ENCODE measurements at places on chromosomes 7 and 10.

DNA sequence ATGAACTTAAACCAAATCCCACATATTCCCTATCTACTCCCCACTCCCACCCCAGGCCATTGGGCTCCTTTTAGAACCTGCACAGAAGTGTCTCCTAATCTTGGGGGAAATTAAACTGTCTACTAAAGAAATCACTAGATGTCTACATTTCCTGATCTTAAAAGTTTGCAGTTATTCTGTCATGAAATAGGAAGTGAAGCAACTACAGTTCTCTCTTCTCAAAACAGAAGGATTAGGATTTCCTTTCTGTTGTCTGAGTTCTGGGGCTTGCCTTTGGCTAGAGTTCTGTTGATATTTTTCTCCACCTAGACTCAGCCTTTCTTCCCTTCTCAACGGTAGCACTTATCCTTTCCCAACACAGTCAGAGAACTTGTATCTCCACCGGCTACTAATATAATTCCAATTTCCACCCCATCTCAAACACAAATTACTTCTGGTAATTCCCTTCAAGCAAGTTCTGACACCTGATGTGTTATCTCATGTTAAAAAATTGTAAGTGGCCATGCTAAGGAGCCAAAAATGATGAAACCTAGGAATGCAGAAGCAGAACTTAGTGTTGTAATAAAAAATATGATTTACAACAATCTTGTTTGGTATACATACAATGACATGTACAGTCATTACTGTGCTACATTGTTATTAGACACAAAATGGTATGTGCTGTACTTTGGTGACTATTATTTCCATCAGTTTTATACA lies 12.1 kb downstream of the OR9A4 start:
- no peak for DNase-seq

DNA sequence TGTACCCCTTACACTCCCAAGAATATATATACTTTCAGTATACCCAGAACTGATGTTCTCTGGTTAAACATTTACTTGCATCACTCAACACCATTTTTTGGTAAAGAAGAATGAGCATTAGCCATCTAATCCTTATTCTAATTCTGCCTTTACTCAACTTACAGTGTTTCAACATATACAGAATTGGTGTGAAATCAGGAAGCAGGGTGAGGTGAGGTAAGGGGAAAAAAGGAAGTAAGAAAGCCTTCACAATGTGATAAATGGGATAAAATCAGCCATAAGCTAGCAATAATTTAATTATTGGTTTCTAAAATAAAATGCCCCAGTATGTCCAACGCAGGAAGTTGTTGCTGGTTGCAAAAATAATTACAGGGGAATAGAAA lies 605.4 kb downstream of the KCNMA1 start:
- no peak for DNase-seq

DNA sequence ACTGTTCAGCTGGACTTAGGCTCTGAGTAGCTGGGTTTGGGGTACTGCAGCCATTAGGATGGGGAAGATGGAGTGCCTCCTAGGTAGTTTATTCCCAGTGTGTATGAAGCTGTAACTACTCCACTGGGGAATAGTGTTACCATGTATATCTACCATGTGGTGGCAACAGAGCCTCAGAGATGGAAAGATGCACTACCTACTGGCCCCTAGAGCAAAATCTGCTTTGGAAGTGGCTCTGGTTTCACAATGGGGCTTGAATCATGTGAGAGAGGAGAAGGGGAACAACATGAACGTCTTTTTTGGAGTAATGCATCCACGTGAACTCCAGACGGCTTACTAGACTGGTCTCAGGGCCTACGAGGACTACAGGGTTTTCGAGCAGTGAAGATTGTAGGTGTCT lies 167.3 kb downstream of the CALCR start:
- peak; percentile 32 for DNase-seq

DNA sequence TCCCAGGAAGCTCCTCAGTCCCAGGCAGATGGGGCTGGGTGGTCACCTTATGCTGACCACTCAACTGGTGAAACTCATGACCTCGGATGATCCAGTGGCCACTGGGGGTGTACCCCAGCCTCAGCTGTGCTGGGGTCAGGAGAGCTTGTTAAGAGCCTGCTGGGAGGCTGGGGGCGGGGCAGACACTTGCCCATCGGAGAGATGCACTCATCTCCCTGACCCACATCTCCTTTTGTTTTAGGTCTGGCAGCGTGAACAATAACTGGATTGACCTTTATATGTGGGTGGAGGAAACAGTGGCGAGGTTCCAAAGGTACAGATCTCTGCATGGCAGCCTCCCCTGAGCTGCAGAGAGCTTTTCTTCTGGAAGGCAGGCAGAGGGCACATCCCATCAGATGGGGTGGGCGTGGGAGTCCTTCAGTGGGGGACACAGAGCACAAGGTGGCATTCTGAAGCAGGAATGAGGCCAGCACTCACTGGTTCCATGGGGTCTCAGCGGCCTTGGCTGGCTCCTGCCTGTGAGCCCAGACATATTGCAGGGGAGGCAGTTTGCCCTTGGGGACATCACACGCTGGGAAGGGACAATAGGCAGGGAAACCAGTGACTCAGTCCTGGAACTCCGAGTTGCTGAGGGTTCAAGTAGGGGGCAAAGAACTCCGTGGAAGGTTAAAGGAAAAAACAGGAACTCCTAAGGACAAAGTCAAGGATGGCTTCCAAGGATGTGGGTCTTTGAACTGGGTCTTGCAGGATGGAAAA lies 5.2 kb downstream of the ANTXRL start:
- DNase-seq: peak; percentile 48

DNA sequence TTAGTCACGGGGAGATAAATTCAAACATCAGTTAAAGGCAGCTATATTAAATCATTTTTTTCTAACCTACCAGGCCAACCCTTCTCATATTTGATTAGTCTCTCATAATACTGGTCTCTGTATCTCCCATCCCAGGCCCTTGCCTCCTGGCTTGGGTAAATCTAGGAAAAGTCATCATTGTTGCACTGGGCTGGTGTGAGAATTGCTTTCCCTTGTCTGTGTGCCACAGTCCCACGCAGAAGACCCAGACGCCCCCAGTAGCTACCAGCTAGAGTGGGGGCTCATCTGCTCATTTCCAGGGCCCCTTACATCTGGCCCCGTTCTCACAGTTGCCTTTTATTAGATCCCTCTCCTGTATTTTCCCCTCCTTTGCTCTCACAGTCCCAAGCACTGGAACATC lies 67.6 kb upstream of the VIPR2 start:
- DNase-seq: no peak

GRCh38 chr7:140646931-140647647 lies 6.5 kb upstream of the DENND2A start:
- DNase-seq: peak; percentile 89

DNA sequence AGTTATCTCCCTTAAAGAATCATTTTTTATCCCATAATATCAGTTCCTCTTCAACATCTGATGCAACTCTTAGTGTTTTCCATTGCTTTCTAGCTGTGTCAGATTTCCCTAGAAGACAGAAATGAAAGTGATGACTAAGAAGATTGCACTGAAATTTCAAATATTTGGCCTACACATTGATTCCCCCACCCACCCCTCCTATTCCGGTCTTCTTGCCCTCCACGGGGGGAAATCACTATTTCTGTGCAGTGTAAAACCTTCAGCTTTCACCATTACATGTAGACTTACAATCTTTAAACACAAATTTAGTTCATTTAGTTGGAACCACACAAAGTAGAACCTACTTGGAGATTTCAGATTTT lies 63.7 kb upstream of the IL6 start:
- no peak for DNase-seq

DNA sequence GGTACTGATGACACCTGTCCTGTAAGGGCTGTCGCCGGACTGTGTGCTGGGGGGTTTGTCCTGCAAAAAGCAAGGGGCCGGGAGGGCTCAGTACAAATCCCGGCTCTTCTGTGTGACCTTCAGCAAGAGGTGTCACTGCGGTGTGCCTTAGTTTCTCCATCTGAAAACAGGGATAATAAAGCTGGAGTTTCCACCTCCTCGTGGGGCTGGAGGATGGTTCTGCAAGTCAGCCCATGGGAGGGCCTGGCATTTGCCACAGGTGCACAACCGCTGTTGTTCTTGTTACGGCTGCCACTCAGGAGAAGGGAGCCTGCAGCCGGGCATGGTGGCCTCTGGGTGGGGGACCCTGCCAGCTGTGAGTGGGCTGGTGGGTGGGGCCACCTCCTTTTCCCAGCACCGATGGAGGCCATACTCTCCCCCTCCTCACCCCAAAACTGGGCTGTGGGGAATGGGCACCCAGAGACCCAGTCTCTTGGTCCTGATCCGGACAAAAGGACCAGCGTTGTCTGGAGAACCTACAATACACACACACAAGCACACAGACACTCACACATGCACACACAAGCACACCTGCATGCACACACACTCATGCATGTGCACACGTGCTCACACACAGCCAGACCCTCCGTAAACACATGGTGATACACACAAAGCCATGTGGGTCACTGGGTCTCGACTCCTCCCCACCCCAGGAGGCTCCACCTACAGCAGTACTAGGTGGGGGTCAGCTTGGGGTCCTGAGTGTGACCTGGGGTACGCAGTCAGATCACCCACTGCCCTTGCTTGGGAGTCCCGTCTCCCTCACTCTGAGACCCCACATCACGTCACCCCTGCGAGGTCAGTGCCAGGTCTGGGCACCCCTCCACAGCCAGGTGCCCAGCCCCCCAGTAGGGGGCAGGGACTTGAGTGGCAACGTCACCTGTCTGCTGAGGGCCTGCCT lies 34.1 kb downstream of the ELFN1 start:
- no peak for DNase-seq

GRCh38 chr10:119653209-119653608 lies 2.0 kb downstream of the BAG3 start:
- DNase-seq: no peak

GRCh38 chr7:75611557-75612178 lies 119.5 kb downstream of the SPDYE5 start:
- DNase-seq: peak; percentile 74

DNA sequence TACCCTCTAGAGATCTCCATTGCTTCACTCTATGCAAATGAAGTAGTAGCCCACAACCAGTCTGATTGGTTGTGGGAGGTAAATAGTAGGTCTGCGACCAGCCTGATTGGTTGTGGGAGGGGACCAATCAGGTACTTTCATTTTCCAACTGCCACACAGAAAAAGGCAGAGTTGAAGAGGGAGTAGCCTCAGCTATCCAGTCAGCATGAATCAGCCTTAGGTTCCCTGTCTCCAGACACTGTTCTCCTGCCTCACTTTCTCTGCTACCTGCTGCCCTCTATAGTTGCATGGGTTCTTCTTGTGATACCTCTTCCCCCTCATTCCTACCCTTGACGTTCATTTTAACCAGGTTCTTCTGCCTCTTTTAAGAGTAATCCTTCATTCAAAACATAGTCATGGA lies 114.5 kb upstream of the LYZL1 start:
- no peak for DNase-seq

DNA sequence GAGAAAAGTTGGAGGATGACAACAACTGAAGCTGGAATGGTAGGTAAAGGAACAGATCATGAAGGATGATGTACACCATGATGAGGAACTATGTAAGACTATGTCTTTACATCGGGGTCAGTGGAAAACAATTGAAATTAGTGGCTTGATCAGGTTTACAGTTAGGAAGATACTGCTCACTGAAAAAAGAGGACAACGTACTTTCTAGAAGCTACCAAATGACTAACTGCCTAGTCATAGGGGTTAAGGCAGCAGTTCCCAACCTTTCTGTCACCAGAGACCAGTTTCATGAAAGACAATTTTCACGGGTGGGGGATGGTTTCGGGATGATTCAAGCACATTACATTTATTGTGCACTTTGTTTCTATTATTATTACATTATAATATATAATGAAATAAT lies 91.6 kb upstream of the ANKRD1 start:
- DNase-seq: no peak

DNA sequence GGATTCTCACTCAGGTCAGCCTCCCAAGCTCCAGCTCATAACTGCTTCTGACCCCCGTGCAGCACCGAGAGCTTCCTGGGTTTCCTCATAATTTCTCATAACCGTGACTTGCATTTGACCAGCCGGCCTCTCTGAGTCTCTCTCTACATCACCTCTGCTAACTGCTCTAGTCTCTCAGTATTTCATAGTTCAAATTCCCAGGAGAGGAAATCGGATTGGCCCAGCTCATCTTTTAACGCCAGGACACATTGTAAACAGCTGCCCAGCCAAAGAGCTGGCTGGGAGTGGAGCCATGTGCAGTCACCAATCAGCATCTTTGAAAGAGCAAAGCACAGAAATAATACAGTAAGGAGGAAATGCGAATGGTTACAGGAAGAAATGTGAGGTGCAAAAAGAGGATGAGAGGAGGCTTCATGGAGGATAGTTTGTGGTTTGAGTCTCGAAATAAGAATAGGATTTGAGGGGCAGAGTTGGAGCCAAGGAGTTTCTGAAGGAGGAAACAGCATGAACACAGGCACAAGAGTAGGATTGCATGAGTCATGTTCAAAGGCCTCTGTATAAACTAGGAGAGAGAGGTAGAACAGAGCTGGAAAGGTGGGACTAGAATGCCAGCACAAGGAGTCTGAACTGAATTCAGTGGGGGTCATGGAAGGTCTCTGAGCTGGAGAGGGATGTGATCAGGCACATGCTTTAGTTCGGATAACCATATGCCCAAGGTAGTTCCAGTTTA lies 15.2 kb upstream of the LBX1 start:
- no peak for DNase-seq

DNA sequence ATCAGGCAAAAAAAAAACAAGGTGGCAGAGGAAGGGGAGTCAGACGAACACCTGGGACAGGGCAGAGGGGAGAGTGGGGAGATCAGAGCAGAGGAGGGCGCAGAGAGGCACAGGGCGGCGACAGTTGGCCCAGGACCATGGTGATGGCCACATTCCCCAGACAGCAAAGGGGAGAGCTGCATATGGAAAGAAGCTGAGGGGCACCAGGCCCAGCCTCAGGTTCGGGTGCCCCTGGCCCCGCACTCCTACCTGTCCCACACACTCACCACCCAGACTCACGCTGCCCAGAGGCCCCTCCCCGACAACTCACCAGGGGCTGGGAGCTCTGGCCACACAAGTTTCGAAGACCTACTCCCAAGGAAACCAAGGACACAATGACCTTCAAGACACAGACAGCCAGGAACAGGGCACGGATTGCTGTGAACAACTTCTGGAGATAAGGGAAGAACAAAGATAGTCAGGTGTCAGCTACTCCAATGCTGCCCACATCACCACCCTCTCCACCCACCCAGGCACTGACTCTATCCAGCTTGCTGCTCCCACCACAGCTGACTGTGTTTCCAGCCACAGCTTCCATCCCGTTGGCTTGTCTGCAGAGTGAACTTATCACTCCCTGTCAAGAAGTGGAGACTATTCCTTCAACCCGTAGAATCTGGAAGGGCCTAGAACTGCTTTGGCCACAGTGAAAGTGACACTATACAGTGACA lies 8.3 kb downstream of the TMEM176B start:
- no peak for DNase-seq

DNA sequence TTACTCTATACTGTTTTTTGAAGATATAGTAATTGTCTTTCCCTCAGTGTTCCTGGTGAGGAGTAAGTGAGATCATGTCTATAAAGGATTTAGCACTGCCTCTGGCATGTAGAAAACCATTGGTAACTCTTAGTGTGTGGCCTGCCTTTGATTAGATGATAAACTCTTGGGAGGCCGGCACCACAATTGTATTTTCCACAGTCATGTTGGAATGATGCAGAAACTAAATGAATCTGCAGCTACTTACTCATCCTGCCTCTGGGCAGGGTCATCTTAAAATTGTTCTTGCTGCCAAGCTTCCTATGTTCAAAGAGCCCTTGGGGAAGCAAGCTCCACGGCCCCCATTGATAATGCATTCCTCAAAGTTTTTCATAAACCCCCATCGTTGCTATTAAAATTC lies 204.6 kb downstream of the ANKRD7 start:
- DNase-seq: no peak

Measured in mesendoderm (in vitro differentiated cells).